NCI-H345 (cell line): ENCODE measurements at places on chromosomes 16 and 17.
A peak's percentile ranks its signal among the peaks of the same experiment; 100 is the strongest.

DNA sequence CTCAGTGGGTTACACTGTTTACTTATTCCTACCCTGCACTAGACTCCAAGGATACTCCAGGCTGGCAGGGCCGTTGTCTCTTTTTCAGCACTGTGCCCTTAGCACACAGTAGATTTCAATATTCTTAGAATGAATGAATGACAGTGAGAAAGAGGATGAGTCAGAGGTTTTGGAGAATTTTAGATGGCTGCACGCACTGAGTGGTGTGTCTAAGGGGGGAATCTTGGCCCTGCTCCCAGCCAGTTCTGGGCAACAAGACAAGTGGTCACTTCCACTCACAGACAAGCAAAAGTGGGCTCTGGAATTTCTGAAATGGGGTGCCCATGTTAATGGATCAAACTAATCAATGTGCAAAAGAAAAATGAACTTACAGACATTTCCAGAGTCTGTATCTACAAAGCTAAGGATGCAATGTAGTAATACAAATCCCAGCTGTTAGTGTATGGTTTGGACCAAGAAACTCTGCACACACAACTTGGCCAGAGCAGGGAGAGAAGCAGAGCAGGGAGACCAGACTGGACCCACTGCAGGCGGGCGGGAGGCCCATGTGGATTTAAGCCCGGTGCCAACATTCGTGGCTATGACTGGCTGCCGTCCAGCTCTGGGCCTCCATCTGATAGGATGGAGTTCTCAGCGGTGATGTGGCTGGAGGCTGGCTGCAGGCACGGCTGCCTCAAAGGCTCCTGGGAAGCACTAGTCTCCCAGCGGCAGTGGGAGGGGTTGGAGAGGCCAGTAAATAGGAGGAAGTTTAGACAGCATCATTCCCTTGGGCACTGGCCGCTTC lies 95.6 kb upstream of the CDYL2 start:
- DNase-seq = no peak

DNA sequence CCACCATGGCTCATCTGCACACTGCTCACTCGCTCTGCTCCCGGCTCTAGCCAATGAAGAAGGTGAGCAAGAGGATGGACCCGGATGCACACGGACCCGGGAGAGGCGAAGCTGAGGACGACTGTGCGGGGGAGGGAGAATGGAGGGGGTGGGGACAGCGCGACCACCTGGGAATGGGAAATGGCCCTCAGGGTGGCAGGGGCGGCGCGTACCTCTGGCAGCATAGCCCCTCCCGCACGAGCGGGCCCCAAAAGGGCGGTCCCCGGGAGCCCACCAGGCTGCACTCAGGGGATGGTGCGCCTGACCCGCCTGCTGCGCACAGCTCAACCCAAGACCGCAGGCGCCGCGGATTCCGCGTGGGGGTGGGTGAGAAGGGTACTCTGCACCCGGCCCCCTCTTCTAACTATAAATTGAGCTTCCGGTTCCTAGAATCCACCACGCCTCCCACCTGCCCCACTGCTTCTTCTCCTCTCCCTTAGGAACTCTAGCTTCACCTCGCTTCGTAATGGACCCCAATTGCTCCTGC lies 6.1 kb downstream of the MT1H start:
- DNase-seq = no peak

- DNase-seq = no peak
These were observed 4.5 kb upstream of the NAT9 start for GRCh38 chr17:74780443-74781238.

DNA sequence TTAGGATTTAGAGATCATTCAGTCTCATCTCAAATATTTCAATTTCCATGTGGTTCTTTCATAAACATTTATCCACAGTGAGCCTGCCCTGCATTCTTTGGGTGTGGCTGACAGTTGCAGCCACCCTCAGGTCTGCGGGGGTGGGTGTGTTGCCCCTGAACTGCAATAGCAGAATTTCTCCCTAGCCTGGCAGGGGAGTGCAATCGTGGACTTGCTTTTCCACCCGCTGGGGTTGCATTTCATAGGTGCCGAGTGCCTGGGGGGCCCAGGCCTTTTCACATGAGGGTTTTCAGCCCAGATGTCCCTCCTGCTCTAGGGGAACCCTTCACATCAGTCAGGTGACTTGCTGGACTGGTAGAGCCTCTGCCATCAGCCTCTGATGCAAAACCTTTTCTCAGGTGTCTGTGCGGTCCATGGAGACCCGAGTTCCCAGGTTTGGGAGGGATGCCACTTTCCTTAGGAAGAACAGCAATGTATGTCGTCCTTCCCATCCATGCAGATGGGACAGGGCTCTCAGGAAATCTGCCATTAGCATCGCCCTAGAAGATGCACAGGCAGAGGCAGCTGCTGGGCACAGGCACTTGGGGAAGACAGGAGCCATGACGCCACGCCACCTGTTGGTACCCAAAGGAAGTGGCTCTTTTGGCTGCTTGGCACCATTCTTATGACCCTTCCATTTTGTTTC lies 2.4 kb upstream of the USP36 start:
- peak; percentile 42 for DNase-seq

DNA sequence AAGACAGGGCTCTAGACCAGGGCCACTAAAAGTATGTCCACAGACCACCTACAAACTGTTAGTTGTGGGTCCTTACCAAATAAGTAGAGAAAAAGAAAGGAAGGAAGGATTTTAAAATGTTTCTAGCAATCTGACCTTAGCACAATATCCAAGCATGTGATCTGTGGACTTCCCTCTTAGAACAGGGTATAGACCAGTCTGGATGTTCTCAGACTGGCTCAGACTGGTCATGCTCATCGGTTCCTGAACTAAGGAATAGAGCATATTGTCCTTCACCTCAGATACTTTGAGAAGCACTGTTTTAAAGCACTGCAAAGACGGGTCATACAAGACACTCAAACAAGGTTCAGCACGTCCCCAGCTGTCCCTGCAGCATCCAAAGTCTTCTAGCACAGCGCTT lies 25.8 kb downstream of the CUEDC1 start:
- DNase-seq = no peak

DNA sequence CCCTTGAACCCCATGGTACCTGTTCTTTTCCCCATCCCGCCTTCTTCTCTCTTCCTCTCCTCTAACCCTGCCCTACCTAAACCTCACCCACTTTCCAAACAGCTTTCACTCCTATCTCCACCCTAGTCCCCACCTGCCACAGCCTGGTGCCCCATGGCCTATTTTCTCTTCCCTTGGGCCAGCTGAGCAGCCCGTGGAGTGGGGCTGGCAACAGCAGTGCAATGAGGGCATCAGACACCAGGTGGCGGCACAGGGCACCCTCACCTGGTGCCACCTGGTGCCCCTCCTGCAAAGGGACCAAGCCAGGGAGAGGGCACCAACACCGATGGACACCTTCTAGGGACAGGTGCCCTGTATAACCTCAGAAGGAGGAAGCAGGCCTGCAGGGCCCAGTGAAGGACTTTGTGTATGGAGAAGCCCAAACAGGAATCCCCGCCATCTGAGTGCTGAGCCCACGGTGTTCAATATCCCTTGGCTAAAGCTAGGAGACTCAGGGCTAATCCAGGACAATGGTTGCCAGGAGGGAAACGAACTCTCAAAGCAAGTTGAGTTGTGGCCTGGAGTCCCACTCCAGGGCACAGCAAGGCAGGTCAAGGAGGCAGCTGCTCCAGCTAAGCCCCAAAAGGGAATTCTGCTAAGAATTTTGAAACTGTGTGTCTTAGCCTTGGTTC lies 4.0 kb upstream of the ABCC3 start:
- peak; percentile 60 for DNase-seq

- DNase-seq = peak; percentile 74
These were observed 10.1 kb downstream of the DNAH9 start for GRCh38 chr17:11608396-11608795.

DNA sequence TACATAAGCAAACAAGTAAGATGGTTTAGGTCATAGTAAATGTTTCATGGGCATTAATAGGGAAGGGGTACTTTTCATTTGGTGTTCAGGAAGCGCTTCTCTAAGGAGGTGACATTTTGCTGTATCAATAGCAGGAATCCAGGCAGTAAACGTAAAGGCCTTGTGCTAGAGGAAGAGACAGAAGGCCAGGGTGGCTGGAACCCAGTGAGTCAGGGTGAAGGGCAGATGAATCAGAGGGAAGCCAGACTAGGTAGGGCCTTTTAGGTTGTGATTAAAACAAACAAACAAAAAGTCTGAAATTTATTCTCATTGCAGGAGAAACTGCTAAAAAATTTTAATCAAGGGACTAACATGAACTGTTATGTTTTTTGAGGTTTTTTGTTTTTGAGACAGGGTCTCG lies 6.5 kb downstream of the BMERB1 start:
- no peak for DNase-seq

DNA sequence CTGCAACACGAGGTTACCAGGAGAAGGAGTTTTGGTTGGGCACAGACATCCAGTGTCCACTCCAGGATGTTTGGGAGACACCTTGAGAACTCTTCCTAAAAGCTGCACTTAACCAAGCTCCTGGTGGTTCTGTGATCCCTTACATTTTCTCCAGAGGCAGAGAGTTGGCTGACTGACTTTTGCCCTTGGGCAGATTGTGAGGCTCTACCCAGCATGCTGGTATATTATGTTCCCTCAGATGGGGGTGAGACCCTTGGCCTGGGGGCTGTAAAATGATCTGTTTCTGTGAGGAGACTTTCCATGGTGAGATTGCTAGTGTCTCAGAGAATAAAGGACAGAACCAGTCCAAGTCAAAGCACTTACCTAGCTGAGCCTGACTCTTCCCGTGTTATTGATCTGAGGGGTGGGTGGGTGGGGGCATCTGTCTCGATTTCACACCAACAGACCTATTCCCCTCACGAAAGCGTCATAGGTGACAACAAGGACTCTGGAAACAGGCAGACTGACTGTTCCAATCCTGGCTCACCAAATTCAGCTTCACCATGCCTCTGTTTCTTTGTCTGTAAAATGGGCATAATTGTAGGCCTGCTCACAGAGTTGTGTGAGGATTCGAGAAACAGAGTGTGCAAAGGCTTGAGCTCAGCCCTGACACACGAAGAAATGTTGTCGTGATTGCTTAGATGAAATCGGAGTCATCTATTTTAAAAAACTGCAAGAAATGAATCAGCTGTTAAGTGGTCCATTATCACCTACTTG lies 12.2 kb downstream of the USB1 start:
- no peak for DNase-seq

- no peak for DNase-seq
These were observed 5.4 kb upstream of the MMD start for GRCh38 chr17:55426851-55427586.

DNA sequence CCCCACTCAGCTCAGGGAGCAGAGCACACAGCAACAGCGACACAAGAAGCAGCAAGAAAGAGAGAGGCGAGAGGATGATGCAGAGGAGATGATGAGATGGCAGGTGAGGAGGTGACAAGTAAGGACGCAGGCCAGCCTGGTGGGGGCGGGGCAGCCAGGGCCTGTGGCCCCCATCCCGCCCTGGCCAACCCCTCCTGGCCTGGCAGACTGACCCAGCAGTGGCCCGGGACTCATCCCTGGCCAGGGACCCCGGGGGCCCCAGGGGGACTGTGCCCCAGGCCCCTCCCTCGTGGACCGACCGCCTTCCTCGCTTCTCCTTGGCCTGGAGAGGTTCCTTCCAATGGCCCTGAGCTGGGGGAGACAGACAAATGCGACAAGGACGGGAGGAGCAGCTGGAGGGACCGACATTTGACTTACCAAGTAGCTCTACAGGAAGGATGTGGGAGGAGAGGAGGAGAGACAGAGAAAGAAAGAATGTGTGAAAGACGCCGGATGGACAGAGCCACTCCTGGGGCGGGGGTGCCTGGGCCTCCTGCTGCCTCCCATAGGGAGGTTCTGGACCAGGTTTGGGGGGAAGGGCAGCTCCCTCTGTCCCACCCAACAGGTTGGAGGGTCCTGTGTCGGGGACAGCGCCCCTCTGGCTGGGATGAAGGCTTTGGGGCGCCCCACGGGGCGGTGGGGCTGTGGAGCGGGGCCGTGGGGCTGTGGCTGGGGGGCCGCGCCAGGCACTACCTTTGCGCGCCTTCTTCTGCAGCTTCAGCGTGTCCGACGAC lies 6.8 kb downstream of the MTSS2 start:
- no peak for DNase-seq

GRCh38 chr16:74936902-74937560 lies 47.9 kb downstream of the WDR59 start:
- no peak for DNase-seq

DNA sequence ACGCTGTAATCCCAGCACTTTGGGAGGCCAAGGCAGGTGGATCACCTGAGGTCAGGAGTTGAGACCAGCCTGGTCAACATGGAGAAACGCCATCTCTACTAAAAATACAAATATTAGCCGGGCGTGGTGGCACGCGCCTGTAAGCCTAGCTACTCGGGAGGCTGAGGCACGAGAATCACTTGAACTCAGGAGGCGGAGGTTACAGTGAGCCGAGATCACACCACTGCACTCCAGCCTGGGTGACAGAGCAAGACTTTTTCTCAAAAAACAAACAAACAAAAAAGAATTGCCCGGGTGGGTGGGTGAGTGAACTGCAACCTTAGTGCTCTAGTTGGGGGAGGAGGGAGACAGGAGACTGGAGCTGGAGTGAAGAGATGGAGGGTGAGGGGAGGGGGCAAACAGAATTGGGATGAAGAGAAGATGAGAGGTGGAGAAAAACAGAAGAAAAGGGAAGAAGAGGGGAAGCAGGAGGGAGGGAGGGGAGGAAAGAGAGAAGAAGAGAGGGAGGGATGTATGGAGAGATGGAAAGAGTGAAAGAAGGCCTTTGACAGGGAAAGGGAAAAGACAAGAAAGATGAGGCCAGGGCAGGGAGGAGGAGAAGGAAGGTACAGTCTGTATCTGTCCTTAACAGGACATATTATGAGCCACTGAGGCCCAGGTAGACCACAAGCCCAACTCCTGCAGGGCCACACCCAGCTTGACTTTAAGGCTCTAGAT lies 5.5 kb upstream of the SRCIN1 start:
- DNase-seq = no peak

DNA sequence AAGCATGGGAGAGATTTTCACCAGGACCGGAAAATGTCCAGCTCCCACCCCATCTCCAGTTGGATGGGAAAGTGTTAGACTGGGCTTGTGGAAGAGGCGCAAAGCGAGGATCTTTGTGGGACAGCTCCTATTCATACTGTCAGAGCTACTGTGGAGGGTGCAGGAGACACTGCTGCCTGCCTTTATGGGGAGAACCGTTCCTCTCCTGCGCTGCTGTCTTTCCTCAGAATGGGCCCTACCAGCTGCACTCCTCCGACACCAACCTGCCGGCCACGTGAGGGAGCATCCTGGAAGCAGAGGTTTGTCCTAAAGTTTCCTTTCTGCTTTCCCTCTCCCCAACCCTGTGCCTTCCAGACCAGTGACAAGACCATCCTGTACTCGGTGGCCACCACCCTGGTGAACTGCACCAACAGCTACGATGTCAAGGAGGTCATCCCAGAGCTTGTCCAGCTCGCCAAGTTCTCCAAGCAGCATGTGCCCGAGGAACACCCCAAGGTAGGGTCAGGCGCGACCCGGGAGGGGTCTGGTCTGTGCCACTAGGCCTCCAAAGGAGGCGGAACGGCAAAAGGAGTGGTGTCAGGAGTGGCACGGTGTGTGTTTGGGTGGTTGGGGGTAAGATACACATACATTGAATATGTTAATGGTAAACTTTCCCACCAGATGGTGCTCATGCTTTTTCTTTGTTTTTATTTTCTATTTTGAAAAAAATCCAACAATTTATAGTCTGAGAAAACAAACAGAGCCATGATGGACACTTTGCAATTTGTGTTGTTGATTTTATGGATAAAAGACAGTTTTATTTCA lies 23.0 kb downstream of the SLC35G3 start:
- no peak for DNase-seq
